ENCODE measurements at places on chromosomes 11 and 22. TPM values are rescaled to one million over a fixed set of nuclear protein-coding genes. Genes with fewer than 3 reads are reported as not detected.

DNA sequence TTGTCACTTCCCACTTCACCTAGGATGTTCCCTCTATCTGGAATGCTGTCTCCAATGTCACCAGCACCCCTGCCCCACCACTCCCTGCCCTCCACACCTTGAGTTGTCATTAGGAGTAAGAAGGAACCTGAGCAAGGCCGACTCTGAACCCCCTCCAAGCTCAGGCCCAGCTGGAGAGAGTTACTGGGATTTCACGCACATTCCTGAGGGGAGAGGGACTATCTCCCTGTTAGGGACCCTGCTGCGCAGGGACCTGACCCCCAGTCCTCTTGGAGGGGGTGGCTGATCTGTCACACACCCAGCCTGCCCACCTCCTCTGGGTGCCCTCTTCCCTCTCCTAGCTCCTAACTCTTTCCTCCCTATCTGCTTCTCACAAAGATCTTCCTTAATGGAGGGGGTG, 81.7 kb downstream of the NECTIN1 start:
- DNase-seq: no peak

GRCh38 chr11:71456294-71456693, 3.3 kb downstream of the NADSYN1 start:
- no peak for DNase-seq

GRCh38 chr22:20792966-20793728, 19.2 kb downstream of the SERPIND1 start:
- DNase-seq: peak; percentile 75

GRCh38 chr22:44988671-44989070, 21.1 kb downstream of the PHF21B start:
- DNase-seq: peak; percentile 3

DNA sequence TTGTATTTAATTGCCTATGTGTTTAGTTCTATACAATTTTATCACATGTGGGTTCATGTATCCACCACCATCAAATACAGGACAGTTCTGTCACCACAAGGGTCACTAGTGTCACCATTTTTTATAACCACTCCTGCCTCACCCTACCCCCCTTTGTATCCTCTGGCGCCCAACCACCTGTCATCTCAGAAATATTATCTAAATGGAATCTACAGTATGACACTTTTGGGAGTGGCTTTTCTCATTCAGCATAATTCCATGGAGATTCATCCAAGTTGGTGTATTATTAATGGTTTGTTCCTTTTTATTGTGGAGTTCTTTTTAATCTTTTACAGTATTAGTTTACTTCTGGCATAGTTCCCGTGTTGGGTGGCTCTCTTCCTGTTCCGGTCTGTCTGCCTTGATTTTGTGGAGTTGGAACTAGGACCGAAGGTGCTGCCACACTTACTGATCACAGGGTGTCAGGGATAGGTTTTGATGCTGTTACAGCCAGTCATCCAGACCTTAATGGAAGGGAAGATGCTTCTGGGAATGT, 58.5 kb downstream of the TNRC6B start:
- DNase-seq: no peak

DNA sequence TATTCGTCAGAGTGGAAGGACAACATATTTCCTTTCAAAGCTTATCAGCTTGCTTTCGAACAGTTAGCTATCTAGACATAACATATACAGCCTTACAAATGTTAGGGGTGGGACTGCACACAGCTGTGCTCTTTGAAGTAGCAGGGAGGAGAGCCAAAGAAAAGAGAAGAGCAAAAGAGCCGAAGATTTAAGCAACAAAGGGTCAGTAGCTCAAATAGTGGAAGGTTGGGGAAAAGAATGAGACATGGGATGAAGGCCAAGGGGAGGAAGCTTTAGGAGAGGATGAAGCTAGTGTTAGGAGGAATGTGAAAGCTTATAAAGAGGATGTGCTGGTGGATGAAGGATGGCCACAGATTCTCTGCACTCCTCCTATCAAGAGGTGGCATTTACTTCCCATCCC, 31.8 kb upstream of the IGSF22 start:
- peak; percentile 4 for DNase-seq

GRCh38 chr11:11022125-11022730, 164.4 kb upstream of the ZBED5 start:
- DNase-seq: peak; percentile 34

The SGSM1 gene
- total RNA-seq: not detected

The CWC15 gene
- total RNA-seq: 35.0 TPM

The CLCF1 gene
- 3.5 TPM for total RNA-seq

The KRTAP5-8 gene
- not detected for total RNA-seq

The DKK3 gene
- 316 TPM for total RNA-seq

The AQP11 gene
- 1.6 TPM for total RNA-seq

Measured in fibroblast of villous mesenchyme (primary cell).